Progenitor cell of endocrine pancreas (in vitro differentiated cells): ENCODE measurements at places on chromosomes 6 and 20. TPM values are rescaled to one million over a fixed set of nuclear protein-coding genes. Genes with fewer than 3 reads are reported as not detected.
A peak's percentile ranks its signal among the peaks of the same experiment; 100 is the strongest.

The SNAP25 gene
- total RNA-seq, result 7.7 and 8.2 TPM in 2 replicates

The TFAP2A gene
- total RNA-seq, result 4.7 and 10.0 TPM in 2 replicates

The GCLC gene
- 34.2 and 49.5 TPM in 2 replicates for total RNA-seq

The HCRTR2 gene
- total RNA-seq, result not detected in 2 replicates

The PHACTR3 gene
- total RNA-seq, result 1.1 and 1.4 TPM in 2 replicates

The SLC13A3 gene
- total RNA-seq, result 2.9 and 5.0 TPM in 2 replicates

The MACROD2 gene
- 6.4 and 7.6 TPM in 2 replicates for total RNA-seq

- DNase-seq, result no peak
Observed at GRCh38 chr6:95991906-95992305, 23.9 kb upstream of the FUT9 start.

DNA sequence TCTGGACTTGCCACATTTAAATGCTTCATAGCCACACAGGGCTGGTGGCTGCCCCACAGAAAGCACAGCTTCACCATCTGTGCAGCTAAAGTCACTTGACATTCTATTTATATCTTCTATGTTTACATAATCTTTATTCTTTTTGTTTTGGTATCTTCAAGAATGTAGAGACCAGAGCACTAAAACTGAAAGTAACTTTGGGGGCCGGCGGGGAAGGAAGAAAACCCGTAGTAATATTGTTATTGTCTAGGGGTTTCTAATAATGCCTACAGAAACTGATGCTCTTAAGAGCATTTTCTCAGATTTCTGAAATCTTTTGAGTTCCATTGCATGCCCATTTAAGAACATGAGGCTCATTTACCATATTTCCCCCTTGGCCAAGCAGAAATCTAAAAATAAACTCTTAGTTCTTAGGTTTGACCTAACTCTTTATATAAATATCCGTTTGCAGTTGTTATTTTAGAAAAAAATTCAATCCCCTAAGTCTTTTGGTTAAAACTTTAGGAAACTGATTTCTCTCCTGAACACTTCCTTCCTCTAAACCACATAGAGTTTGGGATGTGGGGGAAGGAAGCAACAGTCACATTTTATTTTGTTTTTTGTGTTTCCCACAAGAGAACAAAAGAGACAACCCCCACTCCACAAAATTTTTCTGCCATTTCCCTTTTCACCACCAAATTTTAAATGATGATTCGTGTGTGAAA is 207.6 kb downstream of the OGFRL1 start:
- DNase-seq, result no peak

DNA sequence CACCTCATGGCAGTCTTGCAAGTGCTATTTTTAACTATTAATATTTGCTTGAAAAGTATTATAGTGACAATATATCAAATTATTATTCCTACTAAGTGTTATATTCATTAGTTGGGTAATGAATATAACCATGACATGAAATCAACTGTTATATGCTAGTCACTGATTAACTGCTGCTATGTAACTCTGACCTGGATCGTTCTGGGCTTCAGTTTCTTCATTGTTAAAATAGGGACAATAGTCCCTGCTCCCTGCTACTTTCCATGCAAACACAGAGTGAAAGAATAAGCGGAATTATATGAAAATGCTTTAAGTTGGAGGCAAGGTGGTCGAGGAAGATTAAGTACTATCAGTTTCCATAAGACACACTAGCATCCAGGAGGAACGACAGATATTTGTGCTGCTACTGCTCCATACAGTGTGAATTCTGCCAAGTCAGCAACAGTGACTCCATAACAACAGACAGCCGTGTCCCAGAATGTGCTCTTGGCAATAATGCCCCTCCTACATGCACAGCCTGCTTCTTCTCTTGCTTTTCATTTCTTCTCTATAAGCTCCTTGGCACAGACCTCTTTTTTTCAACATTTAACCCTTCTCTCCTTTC is 107.2 kb downstream of the CHD6 start:
- no peak for DNase-seq

- peak; percentile 67 for DNase-seq
Observed at GRCh38 chr6:19838442-19839236, 1.5 kb downstream of the ID4 start.

DNA sequence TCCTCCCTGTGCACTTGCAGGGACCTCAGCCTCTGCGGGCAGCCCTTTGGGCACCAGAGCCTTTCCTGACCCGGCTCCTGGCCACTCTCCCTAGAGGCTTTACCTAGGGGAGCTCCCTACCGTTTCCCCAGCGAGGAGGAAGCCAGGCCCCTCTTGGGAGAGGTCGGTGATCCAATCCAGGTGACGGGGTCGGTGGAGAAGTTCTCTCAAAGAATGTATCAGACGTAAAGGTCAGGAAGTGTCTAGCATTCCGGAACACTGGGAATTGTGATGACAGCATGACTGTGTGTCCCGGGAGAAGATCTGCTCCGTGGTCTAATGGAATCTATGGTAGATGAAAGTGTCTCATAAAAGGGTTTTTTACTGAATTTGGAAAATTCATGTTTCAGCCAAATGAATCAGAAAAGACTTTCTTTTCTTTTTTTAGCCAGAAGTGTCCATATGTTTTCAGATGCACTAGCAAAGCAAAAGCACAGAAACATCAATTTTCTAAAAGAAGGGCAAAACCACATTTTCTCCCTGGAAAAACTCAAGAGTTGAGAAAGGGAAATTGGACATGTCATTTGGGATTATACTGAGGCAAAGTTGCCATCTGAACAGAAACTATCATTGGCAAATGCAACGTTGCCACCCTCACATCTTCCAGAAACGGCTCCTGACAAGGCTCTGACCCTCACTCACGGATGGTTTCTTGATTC is 289.4 kb downstream of the THBS2 start:
- no peak for DNase-seq

GRCh38 chr6:47653706-47654105 is 44.7 kb upstream of the ADGRF4 start:
- no peak for DNase-seq

DNA sequence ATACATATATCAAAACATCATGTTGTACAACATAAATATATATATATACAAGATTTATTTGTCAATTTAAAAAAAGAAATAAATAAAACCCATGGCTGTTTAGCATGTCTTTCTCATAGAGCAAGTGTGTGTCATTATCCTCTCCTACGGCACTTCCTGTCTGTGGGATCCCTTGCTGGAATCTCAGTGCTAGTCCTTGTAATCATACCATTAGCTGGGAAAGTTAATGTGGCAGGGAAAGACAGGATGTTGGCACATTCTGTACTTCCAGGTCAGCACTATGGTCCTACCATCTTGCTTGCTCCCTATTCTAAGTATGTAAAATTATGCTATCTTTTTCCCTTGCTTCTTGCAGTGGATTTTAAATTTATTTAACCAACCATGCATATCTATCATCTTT is 9.5 kb upstream of the SLC17A3 start:
- no peak for DNase-seq

- DNase-seq, result no peak
Observed at GRCh38 chr6:76124018-76124417, 51.6 kb upstream of the IMPG1 start.

GRCh38 chr6:28606424-28607391 is 81.0 kb downstream of the GPX5 start:
- no peak for DNase-seq

- DNase-seq, result no peak
Observed at GRCh38 chr6:41257369-41258195, 28.9 kb downstream of the TREM1 start.

DNA sequence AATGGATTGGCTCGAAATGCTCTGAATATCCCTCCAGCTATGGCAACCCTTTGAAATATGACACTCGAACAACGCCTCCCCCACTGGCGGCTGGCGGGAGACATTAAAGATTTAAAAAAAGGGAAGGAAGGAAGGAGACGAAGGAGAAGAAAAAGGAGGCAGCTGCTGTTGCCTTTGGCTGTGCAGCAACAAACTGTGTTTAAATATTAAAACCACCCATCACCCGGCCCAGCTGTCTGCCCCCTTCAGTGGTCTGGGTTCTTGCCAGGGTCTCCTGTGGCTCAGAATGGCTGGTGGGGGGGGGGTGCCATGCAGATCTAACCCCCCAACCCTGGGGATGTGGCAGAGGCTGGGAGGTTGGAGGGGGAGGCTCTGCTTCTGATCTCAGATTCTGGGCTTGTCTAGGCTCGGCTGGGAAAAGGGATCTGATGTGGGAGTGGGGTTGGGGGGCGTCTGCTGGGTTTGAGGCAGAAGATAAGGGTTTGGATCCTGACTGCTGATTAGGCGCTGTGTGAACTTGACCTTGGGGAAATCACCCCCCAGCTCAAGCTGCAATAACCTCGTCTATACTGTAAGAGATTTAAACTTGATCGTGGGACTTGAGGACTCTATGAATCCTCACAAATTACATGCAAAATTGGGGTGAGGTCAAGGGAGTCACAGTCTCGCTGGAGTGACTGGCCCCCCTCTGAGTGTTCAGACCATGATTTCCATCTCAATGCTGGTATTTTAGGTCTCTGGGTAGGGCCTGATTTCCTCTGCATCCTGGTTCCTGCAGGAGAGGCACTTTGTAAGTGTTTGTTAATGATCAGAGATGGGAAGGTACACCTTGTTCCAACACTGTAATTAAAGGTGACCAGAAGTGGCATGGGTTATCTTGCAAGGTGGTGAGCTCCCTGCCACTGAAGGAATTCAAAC is 40.3 kb upstream of the BLCAP start:
- no peak for DNase-seq
